ENCODE measurements at places on chromosomes 13 and 19.

DNA sequence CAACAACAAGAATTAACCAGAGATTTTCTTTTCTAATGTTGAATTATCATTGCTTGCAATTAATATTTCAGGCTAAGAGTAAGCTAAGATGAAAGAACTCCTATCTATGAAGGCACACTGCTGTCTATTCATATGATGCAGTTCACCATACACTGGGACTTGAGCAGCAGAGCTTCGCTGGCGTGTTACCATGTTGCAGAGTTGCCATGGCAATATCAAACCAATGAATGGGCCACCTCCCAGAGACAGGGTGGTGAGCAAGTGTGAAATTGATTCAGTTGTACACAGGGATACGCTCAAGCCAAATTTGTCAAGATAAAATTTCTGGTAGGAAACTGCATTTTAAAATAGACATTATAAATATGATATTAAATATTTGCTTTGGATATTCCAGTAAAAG is 69.3 kb upstream of the MYO16 start:
- no peak for DNase-seq

DNA sequence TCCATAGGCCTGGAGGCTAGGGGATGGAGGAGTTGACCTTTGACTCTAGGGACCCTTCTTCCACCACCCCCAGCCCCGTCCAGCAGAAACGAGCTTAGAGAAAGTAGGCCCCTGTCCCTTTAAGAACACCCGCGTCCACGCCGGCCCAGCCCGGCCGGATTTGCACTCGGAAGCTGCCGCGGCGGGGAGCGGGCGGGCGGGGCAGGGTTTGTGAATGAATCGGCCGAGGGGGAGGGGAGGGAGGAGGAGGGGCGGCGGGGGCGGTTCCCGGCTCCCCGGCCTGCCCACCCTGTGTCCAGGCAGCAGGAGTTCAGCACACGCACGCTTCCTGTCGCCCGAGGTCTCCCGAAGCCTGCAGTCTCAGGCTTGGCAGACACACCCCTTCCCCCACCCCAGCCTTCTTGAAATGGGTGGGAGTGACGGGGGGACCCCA is 1.5 kb downstream of the UNC13A start:
- no peak for DNase-seq

DNA sequence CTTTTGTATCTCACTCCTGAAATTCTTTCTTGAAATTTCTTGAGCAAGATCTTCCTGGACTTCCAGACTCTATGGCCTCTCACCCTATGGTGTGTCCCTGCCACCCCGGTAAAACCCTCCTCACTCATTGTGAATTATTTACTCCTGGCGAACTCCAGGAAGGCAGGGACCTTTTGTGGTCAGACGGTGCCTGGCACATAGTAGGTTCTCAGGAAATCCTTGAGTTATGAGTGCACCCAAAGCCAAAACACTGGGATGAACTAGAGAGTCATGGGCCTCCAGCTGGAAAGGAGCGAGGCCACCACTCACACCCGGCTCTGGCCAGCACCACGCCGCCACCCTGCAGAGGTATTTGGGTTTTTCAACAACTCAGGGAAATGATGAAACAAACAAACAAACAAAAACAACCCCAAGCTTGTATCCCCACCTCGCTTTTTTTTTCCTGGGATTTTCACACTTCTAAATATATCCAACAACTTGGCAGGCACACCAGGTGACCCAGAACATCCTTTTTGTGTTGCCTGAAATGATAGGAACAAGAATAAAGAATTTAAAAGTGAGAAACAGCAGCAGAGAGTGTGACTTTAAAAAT is 11.2 kb downstream of the HPN start:
- no peak for DNase-seq

DNA sequence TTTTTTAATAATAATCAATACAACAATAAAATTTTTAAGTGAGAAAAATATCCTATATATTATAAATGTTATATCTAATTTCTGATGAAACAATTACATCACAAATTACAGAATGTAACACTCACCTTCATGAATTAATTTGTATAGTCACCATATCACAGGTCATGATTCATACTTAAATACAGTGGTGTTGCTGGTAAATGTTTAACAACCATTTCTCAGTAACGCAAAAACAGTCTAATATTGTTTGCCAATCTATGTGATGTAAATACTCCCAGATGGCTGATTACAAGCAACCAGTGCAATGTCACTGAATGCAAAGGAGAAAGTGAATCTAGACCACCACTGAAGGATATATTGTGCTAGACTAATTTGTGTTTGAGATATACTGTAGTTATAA is 97.5 kb downstream of the DIAPH3 start:
- no peak for DNase-seq

GRCh38 chr13:80496721-80497397 is 155.9 kb upstream of the SPRY2 start:
- DNase-seq, result no peak

DNA sequence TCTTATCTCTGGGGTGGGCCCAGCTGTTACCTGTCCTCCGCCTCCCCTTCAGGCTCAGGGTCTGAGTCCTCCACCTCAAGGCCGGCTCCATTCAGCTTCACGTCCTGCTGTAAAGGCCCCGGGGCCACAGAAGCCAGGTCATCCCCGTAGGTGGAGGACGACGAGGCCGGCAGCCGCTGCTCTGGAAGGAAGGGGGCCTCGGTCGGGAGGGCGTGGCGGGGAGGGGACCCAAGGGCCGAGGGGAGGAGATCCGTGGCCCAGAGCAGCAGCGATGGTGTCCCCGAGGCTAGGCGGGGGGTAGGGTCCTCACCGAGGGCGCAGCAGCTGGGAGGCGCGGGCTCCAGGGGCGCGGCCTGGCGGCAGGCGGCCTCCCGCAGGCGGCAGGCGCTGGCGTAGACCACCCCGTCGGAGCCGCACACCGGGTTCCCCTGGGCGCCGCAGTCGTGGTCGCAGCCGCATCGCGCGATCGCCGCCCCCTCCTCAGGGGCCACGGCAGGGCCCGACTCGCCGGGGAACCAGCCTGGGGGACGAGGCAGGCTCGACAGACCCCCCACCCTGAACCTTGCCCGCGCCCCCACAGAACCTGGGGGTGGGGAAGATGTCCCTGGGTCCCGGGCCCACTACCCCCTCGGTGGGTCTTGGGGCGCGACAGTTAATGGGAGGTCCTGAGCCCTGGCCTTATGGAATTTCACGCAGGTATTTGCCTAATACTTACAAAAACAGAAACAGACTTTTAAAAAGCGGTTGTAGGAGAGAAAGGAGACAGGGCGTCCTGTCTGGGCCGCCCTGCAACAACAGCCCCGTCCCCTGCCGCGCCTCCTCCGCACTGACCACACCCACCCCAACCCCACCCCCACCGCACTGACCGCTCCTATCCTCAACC is 7.6 kb downstream of the F2RL3 start:
- no peak for DNase-seq

GRCh38 chr19:44904426-44904994 is 1.1 kb upstream of the APOE start:
- no peak for DNase-seq

DNA sequence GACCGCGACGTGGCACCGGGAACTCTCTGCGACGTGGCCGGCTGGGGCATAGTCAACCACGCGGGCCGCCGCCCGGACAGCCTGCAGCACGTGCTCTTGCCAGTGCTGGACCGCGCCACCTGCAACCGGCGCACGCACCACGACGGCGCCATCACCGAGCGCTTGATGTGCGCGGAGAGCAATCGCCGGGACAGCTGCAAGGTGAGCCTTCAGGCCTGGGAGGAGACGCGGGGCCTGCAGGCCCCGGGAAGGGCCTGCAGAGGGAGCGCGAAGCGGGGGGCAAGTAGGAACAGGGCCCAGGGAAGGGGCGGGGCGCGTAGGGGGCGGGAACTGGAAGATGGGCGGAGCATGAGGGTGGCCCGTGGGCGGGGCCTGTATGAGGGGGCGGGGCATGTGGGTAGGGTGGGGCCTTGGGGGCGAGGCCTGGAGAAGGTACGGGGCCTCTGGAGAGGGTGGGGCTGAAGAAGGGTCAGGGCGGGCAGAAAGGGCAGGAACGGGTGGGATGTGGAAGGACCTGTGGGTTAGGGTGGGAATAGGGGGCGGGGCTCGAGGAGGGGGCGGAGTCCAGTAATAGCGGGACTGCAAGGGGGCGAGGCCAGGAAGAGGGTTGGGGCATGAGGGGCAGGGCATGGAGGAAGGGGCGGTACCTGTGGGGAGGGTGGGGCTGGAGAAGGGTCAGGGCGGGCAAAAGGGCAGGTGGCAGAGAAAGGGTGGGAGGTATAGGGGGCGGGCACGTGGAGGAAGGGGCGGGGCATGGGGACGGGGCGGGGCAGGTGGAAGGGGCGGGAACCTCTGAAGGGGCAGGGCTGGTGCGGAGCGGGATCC is 2.5 kb downstream of the CFD start:
- DNase-seq, result no peak

GRCh38 chr13:99388334-99388923 is 81.2 kb upstream of the GPR183 start:
- no peak for DNase-seq

GRCh38 chr19:35120898-35121297 is 5.3 kb downstream of the FXYD3 start:
- no peak for DNase-seq

GRCh38 chr13:48579165-48579918 is 46.5 kb upstream of the RCBTB2 start:
- no peak for DNase-seq

- no peak for DNase-seq
Measured at GRCh38 chr13:76440568-76440967, 445.6 kb downstream of the KCTD12 start.

- DNase-seq, result no peak
Measured at GRCh38 chr13:96444676-96445075, 354.8 kb downstream of the HS6ST3 start.

GRCh38 chr19:892243-892893 is 619 bp downstream of the MED16 start:
- no peak for DNase-seq

GRCh38 chr19:16381756-16382401 is 57.3 kb downstream of the KLF2 start:
- DNase-seq, result no peak

DNA sequence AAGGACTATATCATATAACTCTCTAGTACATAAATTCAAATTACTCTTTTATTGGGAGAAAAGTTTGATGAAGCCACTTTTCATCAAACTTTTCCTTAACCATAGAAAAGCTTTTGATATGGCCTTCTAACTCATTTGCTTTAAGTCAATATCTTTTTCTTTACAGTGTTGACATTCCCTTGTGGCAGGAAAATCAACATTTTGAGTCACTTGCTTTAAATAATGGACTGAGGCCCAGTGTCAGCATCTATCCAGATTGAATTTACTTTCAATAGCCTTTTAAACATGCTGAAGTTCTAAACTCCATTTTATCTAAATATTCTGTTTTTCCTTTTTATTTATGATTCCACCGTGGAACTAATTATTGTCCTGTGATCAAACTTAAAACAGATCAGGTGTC is 62.7 kb downstream of the PCDH9 start:
- DNase-seq, result no peak

GRCh38 chr13:106373989-106374572 is 161.4 kb downstream of the EFNB2 start:
- DNase-seq, result no peak

DNA sequence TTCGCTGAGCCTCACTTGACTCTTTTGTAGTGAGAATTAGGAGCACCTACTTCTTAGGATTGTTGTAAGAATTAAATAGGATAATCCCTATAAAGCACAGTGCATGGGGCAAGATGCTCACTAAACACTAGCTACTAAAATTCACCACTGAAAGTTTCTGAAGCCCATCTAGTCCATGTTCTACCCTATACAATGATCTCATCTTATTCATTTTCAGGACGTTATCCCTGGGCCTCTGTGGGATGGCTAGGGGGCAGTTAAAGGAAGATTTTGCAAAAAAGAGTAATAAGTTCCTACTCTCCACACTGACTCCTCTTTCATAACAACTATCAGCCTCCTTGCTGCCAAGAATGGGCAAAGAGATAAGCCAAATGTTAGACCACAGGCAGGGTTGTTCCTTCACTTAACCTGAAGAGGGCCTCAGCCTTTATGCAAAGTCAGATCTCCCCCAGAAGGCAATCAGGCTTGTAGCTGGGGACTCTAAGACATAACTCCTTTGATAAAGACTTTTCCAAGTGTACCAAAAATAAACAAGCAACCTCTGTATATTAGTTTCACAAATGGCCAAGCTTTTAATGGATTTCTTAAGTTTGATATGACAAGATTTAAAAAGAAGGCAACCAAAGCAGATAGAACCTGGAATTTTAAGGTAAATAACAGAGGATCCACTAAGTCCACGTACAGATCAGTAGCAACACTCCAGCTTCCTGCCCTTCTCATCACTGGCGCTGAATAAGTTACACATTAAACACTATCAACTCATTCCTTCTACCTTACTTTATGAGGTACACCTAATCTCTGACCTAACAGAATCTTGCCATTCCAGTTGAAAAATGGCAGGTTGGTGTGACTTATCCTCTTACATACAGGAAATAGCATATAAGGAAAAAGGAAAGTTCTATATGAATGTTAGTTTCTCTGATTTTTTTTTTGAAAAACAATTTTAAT is 44.4 kb downstream of the ELF1 start:
- DNase-seq, result no peak

- no peak for DNase-seq
Measured at GRCh38 chr19:40705362-40705651, 11.4 kb downstream of the COQ8B start.

GRCh38 chr19:30364866-30365800 is 7.1 kb upstream of the ZNF536 start:
- no peak for DNase-seq

GRCh38 chr19:31943191-31943661 is 402.2 kb upstream of the ZNF507 start:
- peak; percentile 47 for DNase-seq

DNA sequence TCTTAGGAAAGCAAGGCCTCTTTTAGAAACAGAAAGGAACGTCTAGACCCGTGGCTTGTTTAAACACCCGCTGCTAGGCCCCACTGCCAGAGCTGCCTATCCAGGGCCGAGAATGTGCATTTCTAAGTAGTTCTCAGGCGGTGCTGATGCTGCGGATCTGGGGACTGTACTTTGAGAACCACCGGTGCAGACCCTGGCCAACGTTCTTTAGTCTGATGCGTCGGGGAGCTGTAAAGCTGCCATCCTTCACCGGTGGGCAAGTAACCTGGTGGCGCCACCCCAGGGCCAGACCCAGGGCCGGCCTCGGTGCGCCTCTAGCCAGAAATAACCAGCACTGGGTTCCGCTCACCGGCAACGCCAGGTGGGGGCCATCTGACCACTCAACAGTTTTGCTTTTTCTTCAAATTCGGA is 47.1 kb downstream of the TGDS start:
- DNase-seq, result no peak

GRCh38 chr13:39777527-39778061 is 122.1 kb downstream of the COG6 start:
- DNase-seq, result no peak

GRCh38 chr19:15274477-15274876 is 42.2 kb upstream of the EPHX3 start:
- DNase-seq, result no peak

GRCh38 chr19:18282021-18282787 is 782 bp upstream of the JUND start:
- DNase-seq, result no peak
